ENCODE measurements at places on chromosomes 2 and 18.

DNA sequence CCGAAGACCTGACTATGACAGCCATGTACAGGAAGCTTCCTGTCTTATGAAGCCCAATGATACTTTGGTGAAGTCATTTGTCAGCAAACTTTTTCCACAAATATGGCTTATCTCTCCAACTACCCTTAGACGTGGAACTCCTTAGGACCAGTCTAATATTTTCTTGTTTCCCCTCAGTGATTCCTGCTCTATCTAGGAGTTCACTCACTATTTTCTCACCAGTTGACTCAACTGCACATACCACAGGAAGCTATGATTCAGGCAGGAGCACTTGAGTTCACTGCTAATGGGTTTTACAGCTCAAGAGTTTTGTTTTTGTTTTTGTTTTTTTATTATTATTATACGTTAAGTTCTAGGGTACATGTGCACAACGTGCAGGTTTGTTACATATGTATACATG, 109.3 kb downstream of the ANTXR1 start:
- no peak for DNase-seq

DNA sequence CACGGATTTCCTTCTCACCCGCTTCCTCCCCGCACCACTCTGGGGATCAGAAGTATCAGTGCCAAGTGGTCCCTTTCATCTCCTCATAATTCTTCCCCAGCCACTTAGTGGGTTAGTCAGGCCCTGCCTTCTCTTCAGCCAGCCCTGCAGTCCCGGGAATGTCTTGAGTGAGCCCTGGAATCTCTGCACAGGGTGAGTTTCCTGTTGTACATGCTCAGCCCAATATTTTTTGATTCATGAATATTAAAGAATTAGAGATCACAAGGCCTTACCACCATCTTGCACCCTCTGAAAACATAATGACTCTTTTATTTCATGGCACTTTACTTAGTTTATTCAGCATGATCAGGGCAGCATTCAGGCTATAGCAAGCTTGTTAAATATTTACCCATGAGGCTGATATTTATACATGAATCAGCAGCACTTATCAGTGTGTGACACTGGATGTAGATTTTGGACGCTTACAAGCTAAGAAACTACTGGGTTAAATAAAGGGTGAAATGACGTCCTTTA, 159.4 kb upstream of the FOSL2 start:
- DNase-seq = no peak

GRCh38 chr2:71793926-71794325, 340.6 kb downstream of the DYSF start:
- DNase-seq = no peak

GRCh38 chr2:120254178-120254577, 1.5 kb downstream of the RALB start:
- no peak for DNase-seq

- DNase-seq = no peak
These were observed 11.0 kb downstream of the MAIP1 start for GRCh38 chr2:199966405-199966804.

- no peak for DNase-seq
These were observed 9.5 kb downstream of the CHPF start for GRCh38 chr2:219533930-219534661.

DNA sequence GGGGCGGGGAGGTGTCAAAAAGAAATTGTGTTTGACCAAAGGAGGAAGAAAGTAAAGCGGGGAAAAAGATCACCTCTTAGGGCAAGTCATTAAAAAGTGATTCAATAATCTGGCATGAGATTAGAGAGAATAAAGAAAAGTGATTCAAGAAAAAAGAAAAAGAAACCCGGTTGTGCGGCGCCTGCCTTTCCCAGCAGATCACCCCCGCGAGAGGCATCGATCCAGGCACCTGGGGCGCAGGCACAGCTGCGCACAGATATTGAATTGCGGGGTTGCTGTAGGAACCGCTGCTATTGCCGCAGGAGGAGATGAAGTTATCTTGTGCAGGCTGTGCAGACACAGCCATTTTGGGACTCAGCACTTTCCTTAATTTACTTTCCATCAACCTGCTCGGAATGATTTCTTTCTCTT, 71.2 kb downstream of the PLB1 start:
- DNase-seq = peak; percentile 43

DNA sequence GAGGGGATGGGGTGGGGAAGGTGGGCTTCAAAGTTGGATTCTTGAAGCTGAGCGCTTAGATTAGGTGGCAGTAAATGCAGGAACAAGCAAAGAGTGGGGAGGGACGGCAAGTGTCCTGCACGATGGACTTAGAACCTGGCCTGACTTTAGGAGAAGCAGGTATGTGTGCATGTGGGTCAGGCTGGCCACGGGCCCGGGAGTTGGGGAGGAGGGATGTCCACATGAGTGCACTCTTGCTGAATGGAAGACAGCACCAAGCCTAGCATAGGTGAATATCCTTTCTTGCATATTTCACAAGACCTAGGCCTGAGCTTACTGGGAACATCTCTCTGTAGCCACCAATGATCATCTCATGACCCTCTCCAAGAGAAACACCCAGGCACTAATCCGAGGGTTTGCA, 96.1 kb downstream of the DDX1 start:
- DNase-seq = no peak

- no peak for DNase-seq
These were observed 1325.4 kb upstream of the ZEB2 start for GRCh38 chr2:145845207-145845894.
